ENCODE measurements at places on chromosomes 1 and 21.

- no peak for DNase-seq
These were observed 38.2 kb downstream of the ETS2 start for GRCh38 chr21:38843806-38844503.

- DNase-seq, result no peak
These were observed 25.3 kb upstream of the SIPA1L2 start for GRCh38 chr1:232655028-232655745.

DNA sequence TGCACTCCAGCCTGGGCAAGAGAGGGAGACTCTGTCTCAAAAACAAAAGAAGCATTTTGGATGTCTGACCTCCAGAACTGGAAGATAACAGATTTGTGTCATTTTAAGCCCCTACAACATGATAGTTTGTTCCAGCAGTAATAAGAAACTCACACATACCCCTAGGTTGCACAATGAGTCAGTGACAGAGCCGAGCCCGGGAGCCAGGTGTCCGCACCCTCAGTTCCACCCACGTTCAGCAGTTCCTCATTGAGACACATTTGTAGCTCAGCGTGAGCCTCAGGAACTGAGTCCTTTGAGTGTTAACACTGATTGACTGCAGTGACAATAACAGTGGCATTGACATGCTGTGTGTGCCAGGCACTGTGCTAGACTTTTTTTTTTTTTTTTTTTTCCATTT lies 19.8 kb downstream of the LRRC38 start:
- DNase-seq, result no peak

- DNase-seq, result no peak
These were observed 21.8 kb downstream of the RPTN start for GRCh38 chr1:152137215-152137614.

GRCh38 chr21:45332981-45333582 lies 45.4 kb upstream of the POFUT2 start:
- no peak for DNase-seq

- no peak for DNase-seq
These were observed 9.8 kb downstream of the STPG1 start for GRCh38 chr1:24403806-24404205.

GRCh38 chr1:114032271-114033215 lies 53.3 kb downstream of the OLFML3 start:
- no peak for DNase-seq

DNA sequence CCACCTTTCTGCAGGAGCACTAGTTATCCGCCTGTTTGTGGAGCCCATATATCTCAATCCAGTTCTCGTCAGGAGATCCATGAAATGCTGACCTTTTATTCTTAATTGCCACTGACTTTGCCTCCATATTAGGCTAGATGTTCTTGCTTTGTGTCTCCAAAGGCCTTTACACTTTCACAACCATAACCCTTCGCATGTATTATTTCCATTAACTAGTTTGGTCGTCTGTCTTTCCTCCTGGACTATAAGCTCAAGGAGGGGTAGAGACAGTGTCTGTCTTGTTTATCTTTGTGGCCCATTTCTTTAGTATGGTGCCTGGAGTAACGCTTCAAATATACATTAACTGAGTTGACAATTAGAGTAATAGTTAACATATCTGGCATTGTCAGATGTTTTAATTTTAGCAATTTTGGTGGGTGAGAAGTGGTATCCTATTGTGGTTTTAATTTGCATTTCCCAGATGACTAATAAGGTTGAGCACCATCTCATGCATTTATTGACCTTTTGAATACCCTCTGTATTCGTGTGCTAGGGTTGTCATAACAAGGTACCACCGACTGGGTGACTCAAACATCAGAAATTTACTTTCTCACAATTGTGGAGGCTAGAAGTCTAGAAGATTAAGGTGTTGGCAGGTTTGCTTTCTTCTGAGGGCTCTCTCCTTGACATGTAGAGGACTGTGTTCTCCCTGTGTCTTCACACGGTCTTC lies 21.7 kb upstream of the IL12RB2 start:
- no peak for DNase-seq

DNA sequence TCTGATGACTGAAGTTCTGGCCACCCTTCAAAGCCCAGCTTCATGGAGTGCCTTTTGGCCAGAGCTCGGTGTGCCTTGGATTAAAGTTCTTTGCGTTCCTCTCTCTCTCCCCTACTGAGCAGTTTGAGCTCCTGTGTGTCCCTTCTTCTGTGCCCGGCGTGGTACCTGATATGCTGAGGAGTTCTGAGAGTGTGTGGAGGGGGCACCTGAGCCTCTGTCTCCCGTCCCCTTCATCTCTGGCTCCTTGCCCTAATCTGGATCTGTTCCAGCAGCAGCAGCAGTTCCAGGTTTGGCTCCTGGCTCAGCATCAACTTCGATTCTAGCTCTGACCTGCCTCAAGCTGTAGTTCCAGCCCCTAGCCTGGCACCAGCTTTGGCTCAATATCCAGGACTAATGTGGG lies 25.1 kb upstream of the MYCL start:
- no peak for DNase-seq

DNA sequence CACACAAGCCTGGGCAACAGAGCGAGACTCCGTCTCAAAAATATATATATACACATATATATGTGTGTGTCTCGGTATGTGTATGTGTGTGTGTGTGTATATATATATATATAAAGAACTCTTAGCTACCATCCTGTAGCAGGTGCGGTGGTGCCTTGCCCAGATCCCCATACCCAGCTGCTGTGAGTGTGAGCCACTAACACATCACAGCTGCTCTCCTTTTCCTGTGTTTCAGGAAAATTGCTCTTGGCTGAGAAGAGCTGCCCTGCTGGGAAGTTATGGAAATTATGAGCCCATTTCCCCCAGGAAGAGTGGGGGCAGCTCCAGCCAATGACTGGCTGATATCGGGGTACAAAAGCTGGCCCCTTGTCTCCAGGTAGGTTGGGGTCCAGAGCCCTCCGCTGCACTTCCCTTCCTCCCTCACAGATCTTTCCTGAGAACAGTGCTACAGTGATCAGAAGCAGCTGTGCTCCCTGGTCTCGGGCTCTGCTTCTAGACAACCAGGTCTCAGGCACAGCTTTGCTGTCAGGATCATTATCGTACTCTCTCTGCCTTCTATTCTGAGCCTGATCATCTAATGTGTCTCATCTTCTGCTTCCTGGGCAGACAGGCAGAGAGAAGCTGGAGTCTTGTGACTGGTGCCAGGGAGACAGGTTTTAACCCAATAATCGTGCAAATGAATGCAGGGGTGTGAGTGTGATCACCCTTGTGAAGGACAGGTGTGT lies 109.6 kb upstream of the ZNF678 start:
- DNase-seq, result no peak

GRCh38 chr21:45975020-45975666 lies 6.4 kb upstream of the COL6A1 start:
- no peak for DNase-seq

DNA sequence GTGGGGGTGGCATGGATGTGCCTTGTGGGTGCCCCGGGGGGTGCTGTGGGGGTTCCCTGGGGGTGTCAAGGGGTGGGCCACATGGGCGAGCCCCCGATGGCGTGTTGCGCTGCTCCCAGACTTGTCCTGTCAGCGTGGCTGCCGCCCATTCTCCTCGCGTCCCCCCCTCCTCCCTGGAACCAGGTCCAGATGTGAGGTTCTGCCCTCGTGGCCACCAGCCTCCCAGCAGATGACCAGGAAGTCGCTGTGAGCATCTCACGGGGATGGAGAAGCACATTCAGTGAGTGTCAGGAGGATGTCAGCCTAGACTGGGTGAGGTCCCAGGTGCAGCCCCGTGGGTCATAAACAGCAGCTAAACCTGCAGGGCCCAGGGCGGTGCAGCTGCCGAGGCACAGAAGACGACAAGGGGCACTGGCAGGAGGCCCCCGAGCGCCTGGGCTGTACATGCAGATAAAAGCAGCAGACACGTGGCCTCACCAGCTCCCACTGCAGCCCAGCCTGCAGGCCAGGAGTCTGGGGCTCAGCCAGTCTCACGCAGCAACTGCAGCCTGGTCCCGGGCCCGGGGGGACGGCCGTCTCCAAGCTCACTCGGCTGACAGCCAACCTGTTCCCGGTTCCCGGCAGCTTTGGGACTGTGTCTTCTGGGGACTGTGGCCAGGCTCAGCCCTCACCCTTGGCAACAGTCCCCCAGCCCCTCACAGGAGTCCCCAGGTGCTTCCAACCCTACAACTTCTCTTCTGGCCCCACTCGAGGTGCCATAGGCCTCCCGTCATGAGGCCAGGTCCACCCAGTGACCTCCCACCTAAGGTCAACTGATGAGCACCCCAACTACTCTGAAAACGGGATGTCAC lies 17.5 kb upstream of the COL6A2 start:
- DNase-seq, result no peak

DNA sequence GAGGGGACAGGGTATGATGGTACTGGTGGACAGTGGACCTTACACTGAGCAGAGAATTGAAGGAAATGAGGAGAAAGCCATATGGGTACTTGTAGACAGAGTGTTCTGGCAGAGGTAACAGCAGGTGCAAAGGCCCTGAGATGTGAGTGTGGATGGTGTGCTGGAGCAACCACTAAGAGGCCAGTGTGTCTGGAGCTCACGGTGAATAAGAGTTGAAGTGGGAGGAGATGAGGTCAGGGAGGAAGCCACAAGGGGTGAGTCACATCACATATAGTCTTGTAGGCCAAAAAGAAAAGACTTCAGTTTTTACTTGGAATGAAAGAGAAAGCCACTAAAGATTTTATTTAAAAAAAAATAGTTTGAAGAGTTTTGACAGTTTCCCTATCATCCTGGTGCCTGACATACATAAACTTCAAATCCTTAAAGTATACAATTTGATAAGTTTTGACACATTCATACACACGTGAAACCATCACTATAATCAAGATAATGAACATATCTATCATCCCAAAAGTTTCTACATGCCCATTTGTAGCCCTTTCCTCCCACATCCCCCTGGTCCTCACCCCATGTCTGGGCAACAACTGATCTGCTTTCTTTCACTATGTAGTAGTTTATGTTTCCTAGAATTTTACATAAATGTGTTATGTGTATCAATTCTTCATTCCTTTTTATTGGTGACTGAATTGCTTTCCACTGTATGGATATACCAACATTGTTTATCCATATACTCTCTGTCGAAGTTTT lies 148.4 kb downstream of the GPATCH2 start:
- DNase-seq, result no peak

- DNase-seq, result no peak
These were observed 129.5 kb downstream of the ADSS2 start for GRCh38 chr1:244322181-244322580.

- DNase-seq, result no peak
These were observed 707.2 kb downstream of the RWDD3 start for GRCh38 chr1:95941121-95941798.

DNA sequence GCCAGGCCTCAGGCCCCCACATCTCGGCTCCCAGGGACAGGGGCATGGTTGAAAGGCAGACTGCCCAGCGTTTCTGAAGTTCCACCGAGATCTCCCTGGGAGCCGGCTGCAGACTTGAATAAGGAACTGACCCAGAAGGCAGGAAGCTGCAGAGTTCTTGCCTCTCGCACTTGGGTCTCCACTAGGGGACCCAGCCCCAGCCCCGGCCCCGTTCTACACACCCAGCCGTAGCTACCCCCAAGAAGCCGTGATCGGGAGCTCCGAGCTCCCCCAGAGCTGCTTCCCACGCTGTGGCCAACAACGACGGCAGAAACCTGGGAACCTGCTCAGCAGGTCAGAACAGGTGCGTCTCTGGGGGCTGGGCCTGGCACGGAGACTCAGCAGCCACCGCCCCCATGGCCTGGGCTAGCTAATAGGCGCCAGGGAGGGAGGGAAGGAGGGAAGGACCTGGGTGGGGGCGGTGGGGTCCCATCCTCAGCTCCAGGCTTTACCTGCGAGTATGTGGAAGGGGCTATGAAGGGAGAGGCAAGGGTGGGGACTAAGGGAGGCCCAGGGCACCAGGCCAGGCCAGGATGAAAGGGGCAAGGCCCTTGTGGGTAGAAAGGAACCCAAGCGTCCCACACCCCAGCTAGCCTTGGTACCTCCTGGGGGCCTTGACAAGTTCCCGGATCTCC lies at the start of gene NECTIN4:
Gene NECTIN4, minus strand, starts transcription at position 308 of the 674 bp plus-strand sequence. Its CDS starts 262 bp downstream, at position 46.
- peak; percentile 42 for DNase-seq

DNA sequence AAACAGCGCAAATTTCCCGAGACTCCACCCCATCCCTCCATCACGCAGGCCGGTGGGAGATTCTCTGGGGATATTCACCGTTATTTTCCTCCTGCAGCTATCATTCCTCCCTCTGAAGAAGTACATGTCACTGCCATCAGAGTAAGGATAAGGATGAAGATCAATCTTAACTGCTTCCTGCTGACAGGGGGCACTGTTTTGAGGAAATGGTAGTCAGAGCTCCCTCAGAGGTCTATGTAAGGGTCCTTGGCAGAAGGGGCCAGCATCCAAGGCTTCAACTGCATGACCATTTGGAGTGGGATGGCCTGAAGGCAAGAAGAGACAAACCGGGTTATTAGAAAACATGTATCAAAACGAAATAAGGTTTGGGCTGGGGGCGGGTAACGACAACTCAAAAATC lies 111.5 kb downstream of the KCNK1 start:
- no peak for DNase-seq

- no peak for DNase-seq
These were observed 52.9 kb upstream of the RGS1 start for GRCh38 chr1:192522673-192523072.

DNA sequence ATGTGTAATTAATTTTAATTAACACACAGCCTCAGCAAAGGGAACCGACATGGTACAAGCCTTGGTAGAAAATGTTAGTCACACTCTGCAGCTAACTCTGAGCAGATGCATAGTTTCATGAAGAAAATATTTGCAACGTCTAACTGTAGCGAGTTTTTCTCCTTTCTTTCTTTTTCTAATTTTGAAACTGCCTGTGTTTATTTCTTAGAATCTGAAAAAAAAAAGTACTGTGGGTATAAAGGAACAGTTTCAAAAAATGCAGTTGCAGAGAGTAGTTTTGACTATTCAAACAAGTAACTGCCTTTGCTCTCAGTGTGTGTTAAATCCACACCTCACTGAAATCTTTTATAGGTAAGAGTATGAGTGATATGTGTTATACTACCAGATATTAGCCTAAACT lies 149.9 kb upstream of the C1orf105 start:
- no peak for DNase-seq

DNA sequence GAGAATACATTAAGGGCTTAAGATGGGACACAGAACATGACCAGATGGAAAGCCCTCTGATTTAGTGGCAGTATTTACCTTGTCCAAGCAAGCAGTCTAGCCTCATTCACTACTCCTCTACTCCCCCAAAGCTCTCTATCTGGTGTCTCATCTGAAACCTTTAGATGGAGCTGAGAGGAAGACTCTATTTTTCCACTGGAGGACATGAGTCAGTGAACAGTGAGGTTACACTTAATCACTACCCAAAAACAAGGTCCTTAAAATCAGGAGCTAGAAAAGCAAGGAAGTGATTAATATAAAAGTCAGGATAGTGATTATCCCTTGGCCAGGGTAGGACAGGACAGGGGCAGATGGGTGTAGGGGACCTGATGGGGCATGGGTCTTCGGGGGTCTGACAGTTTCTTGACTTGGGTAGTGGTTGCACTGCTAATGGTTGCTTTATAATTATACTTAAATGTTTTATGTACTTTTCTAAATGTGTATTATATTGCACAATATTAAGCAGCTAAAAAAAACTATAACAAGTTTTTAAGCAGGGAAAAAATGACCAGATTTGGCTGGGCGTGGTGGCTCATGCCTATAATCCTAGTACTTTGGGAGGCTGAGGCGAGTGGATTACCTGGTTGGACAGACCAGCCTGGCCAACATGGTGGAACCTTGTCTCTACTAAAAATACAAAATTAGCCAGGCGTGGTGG lies 3.0 kb downstream of the PTPN22 start:
- no peak for DNase-seq
